ENCODE measurements at places on chromosomes 3 and 15.

DNA sequence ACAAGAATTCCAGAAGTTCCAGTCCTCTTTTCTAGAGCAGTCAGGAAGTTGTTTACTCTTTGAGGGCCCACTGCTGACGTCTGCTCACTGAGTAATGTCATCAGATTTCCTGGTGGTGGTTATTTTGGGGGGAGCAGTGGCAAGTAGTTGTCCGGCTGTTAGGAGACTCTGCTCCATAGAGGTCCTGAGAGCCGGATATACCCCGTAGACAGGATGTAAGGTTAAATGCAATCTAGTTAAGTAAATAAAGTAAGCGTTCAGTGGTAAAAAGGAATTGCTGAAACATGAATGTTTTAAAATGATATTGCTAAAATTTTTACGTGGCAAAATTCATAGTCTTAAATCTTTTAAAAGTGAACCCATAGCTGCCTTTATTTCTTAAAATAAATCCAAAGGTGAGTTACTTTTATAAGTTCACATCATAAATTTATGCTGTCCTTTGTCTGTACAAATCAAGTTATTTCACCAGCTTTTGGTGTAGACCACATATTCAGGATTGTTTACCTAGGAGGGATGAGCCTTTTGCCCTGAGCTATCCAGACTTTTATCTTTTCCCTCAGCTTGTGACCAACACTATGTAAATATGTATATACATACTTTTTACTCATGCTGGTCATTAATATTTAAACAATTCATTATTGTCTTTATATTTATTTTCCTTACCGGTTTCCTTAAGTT is 65.8 kb downstream of the PDE8A start:
- DNase-seq: no peak

DNA sequence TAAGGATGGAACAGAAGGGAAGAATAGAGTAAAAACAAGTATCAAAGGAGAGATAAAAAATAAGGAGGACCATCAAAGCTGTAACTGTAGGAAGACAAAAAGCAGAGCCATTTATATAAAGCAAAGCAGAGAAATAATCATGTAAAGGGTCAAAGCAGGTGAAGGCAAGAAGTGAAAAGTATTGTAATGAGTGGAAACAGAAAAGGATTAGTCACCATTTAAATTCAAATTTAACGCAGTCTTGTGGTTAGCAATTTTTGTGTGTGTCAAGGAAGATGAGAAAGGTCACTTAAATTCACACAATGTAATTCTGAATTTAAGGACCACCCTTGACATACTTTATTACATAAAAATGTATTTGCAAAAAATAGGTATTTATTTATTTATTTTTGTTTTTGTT is 567.8 kb downstream of the ROBO1 start:
- no peak for DNase-seq

DNA sequence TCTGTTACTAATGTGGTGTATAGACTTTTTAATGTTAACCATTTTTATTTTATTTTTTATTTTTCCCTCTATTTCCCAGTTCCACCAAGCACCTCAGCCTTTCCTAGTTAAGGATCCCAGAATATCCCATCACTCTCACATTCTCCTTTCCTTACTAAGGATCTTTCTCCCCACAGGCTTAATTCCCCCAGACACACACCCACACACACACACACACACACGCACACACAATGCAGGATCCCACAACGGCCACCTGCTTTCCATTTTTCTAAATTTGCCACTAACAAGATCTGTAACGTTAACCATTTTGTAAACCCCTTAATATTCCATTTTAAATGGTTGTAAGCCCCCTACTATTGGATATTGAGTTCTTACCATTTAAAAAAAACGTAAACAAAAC is 404.1 kb downstream of the ZIC1 start:
- DNase-seq: no peak

GRCh38 chr3:8303466-8303865 is 198.2 kb upstream of the LMCD1 start:
- DNase-seq: no peak

DNA sequence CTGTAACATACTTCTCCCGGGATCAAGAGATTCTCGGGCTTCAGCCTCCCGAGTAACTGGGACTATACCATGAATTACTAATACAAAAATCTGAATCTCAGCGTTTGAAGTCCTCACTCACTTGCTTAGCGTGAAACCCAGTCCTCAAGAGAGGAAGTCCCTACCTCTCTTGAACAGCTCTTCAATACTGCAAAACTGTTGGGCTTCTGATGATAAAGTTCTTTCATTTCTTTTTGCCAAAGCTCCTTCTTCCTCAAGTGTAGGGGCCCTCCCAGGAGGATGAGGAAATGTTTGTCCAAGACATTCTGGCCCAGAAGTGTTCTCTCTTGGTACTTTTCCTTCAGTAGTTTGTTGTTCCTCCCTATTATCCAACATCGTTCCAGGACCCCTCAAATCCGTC is 48.5 kb downstream of the FMN1 start:
- no peak for DNase-seq

DNA sequence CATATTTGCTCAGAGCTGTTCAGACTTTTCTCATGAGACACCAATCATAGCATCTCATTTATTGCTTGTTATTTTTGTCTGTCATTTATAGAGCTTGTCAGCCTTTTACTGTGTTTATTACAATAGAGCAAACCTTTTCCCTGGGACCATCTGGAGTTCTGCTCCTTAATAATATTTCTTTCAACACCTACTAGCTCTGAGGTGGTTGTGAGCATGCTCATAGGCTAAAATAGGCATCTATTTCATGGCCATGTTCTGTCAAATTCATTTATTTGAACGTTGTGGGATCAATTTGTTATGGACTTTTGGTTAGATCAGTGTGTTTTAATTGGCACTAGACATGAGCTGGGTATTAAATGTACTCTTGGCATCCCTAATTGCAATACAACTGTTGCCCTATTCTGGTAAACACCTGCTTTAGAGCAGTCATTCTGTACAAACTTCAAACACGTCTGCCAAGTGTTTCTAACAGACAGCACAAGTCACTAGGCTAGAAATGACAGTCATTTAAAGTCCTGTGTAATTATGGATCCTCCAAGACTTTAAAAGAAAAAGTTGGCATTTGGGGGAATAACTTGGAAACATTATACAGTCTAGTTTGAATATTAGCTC is 766.3 kb downstream of the ZNF385D start:
- no peak for DNase-seq

- no peak for DNase-seq
These were observed 858.5 kb upstream of the CFAP20DC start for GRCh38 chr3:59908280-59908679.

DNA sequence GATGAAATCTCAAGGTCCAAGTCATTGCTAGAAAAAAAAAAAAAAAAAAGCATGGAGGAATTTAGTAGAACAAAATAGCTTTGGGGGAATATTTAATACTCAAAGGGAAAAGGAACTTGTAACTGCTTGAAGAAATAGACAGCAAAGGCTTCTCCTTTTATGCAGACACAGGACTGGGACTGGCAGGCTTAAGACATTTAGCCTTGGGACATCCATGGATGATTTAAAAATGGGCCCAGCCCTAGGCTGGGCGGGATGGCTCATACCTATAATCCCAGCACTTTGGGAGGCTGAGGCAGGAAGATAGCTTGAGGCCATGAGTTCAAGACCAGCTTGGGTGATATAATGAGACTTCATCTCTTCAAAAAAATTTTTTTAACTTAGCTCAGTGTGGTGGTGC is 19.8 kb downstream of the RPSA start:
- DNase-seq: no peak

DNA sequence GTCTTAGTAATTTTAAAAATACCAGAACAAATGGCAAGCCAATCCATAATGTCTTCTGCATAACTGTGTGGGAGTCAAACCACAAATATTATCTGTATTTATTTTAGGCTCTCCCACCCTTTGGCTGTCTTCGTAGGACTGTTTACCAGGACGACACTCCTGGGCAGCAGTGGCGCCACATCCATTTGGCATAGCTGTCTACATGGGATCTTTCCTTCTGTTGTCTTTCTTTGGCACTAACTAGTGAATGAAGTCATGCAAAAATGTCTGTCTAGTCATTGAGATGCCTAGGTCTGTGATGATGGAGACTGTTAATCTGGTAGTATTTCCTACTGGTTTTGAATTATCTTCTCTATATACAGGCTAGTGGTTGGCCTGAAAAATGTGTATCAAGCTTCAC is 54.0 kb upstream of the CHMP2B start:
- DNase-seq: no peak

DNA sequence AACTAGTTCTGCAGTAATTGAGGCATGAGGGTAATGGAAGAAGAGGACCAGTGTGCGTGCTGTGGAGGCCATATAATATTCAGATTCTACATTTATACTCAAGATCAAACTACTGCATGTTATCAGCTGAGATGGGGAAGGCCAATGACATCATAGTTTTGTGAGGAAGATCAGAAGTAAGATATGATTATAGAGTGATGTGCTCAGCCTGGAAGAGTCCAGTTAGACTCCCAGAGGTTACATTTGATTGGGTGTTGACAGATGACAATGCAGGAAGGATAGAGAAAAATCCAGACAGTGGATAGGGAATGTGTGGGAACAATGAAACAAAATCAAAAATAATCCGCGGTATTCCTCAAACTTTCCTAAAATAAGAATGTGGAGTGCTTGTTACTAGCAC is 35.4 kb downstream of the GOLIM4 start:
- no peak for DNase-seq

GRCh38 chr15:28935316-28935715 is 49.5 kb downstream of the APBA2 start:
- DNase-seq: peak; percentile 82

DNA sequence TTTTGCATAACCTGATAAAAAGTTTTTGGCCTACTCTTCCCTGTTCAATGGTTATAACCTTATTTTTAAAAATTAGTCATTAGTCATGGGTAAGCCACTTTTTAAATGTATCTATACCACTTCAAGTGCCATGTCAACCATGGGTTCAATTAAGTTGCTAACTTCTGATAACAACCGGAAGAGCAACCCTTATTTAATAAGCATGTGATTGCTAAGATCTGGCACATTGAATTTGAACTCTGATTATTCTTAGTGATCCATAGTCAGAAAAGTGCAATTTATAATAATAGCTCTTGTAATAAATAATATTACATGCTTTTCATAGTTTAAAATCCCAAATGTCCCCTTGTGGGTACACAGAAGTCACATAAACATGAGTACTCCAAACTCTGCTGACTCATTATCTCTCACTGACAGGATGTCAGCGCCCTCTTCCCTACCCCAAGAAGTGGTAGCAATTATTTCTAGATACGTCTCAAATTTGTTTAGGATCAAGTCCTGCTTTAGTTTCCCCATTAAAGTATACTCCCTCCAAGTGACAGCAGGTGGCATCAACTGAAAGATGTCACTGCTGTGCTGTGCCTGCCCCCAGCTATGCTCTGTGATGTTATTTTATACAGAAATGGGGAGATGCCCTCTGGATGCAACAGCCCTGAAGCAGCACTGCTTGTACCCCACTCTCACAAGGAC is 18.6 kb downstream of the SAMD7 start:
- DNase-seq: no peak

GRCh38 chr15:44038755-44039191 is 156.3 kb downstream of the FRMD5 start:
- no peak for DNase-seq

DNA sequence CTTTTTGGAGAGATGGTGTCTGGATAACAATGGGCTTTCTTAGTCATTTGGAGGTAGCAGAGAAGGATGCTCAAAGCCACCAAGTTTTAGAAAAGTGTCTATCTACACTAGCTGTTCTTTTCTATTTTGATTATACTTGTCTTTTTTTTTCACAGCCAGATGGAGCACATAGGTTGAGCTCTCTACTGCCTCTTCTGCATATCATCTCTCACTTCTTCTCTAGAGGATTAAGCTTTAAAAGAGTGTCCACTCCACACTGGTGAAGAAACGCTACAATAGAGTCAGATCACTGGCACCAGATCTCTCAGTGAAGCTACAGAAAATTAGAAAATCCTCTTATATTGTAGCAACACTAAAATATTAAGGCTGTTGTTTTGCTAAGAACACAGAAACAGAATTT is 145.3 kb upstream of the MBNL1 start:
- DNase-seq: no peak

- DNase-seq: peak; percentile 62
These were observed 66.1 kb downstream of the SLC30A4 start for GRCh38 chr15:45456212-45457106.

DNA sequence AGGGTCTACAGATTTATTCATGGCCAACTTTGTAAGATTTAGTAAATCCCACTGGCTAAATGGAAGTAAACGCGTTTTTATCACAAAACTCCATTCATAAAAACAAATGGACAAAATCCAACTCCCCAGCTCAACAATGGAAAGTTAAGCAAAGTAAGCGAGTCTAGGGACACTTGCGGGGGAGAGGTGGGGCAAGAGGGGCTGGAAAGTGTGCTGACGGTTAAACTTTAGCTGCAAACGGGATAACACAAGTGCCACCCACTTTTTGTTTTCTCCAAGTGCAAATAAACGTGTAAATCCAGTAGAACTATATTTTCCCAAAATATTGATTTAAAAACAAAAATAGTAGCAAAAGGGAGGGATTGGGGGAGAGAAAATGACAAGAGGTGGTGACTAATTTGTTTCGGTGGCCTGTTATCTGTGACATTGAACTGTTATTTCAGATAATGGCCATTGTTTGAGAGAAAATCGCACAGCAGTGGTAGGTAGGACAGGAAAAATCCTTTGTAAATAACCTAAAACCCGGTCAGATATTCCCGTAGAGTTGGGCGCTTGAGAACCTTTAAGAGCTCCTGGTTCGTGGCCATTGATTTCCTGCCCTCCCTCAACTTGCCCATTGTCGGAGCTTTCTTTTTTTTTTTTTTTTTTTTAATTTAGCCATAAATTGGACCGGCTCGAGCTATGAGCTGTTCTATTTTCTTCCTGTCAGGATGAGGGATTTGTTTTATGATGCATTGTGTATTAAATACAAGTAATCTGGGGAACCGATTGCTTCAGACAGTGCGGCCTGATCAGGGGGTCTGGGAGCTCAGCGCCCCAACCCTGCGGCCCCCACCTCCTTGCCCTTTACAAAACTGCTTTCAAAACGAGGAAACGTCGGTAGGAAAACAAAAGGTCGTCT is 514.8 kb downstream of the MECOM start:
- no peak for DNase-seq

DNA sequence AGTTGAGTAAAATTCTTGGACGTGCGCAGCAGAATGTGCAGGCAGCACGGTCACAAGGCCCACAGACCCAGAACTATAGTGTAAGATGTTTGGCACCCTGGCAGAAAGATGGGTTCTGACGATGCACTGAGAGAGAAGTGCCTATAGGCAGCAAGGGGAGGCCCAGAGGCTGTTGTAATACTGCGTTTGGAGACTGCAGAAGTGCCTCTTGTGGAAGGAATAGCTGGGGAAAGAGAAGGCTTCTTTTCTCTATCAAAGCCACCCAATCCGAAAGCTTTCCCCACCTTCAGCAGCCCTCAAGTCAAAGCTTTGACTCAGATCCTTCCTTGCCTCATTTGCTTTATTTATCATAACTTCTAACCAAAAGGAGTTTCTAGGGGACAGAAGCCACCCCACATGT is 5.2 kb upstream of the SIN3A start:
- DNase-seq: no peak
